ENCODE measurements at places on chromosomes 1 and 21. TPM values are rescaled to one million over a fixed set of nuclear protein-coding genes. Genes with fewer than 3 reads are reported as not detected.

Gene SMCP
- total RNA-seq: not detected

Gene MFAP2
- total RNA-seq: 16.1 TPM

Gene CHIT1
- total RNA-seq: not detected

Gene GJC2
- 4.7 TPM for total RNA-seq

Gene G0S2
- total RNA-seq: 20.2 TPM

Gene CYYR1
- not detected for total RNA-seq

Gene CFAP57
- total RNA-seq: 0.16 TPM

Gene MIS18A
- total RNA-seq: 4.7 TPM

Gene VAV3
- total RNA-seq: not detected

Gene NCAM2
- 3.9 TPM for total RNA-seq

Gene PTAFR
- total RNA-seq: under 0.01 TPM

Gene THRAP3
- total RNA-seq: 43.3 TPM

Gene LRRIQ3
- 1.1 TPM for total RNA-seq

Gene DIO1
- total RNA-seq: not detected

Gene ARMH1
- total RNA-seq: 2.6 TPM

Gene LCE1A
- not detected for total RNA-seq

Gene PPIAL4G
- total RNA-seq: not detected

Gene SLC1A7
- total RNA-seq: 2.4 TPM

Gene PPM1J
- total RNA-seq: 0.26 TPM

Gene NUP210L
- 0.17 TPM for total RNA-seq

Gene PTPRF
- 15.3 TPM for total RNA-seq

Gene LMO4
- 52.2 TPM for total RNA-seq

Gene WLS
- total RNA-seq: 151 TPM

Gene SLC26A9
- total RNA-seq: not detected

Gene SPRR2A
- not detected for total RNA-seq

Gene ACOT11
- total RNA-seq: 4.0 TPM

Gene NR5A2
- total RNA-seq: under 0.01 TPM

Gene ITLN2
- total RNA-seq: not detected

Gene SEMA6C
- total RNA-seq: 1.7 TPM

Gene FAM43B
- total RNA-seq: under 0.01 TPM

Gene CLDN17
- total RNA-seq: not detected

Measured in bronchial smooth muscle cell (primary cell).